ENCODE measurements at places on chromosomes 4 and X.

DNA sequence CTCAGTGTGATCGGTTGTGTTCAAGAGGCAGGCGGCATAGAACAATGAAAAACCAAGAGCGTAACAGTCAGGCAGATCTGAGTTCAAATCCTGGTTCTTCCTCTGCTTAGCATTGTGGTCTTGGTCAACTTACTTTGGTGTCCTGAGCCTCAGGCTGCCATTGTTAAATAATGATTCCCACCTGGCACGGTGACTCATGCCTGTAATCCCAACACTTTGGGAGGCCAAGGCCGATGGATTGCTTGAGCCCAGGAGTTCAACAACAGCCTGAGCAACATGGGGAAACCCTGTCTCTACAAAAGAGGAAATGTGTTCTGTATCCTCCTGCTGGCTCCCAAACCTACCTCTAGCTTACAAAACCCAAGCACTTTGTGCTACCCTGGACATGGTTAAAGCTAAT, 129.0 kb upstream of the STX18 start:
- DNase-seq: no peak

DNA sequence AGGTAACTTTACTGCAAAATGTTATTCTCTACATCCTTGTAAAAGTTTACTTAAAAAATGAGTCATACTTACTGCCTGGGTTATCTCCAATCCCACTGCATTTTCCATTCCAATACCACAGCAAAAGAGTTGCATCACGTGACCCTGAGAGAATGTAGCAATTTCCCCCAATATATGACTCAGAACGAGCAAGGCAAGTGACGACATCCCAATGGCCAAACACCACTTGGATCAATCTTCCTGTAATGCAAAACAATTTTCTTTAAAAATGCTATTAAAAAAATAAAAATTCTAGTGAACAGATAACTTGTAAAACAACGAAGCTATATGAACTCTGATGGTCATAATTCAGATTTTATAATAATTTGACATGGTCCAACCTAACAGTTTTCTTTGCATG, 224.3 kb downstream of the DCLK2 start:
- DNase-seq: no peak

DNA sequence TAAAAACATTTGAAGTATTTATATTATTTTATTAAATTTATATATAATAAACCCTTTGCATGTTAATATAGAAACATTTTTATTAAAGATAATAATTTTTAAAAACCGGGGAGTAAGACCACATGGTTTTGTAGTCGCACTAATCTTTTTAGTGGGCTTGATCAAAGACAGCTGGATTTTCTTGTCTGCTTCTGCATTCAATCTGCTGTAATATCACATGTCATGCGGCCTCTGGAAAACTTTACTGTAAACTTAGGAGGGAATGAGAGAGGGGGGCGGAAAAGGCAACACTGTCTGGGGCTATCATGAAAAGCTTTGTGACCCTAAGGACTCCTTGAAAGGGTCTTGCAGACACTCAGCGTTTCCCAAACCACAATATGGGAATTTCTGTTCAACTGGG, 62.8 kb upstream of the NLGN4X start:
- DNase-seq: no peak

DNA sequence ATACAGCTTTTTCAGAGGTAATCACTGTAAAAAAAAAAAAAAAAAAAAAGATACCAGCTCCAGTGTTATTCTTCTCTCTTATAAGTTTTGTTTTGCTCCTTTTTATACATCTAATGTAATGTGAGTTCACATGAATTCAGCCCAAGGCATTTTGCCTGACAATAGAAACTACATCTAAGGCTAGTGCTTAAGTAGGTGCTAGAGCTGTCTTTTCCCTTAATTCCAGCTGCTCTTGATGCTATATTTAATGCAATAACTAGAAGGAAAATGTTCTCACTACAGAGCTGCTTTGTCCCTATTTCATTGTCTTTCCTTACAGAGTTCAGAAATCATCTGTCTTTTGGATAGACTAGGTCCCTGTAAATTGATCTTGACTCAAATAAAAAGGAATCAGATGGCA, 150.1 kb downstream of the NAA11 start:
- DNase-seq: no peak
